ENCODE measurements at places on chromosomes 1 and 21.

- peak; percentile 71 for DNase-seq
Observed at GRCh38 chr21:17768840-17769446, 50.2 kb downstream of the C21orf91 start.

- no peak for DNase-seq
Observed at GRCh38 chr1:228515200-228515834, 28.1 kb downstream of the RNF187 start.

- no peak for DNase-seq
Observed at GRCh38 chr1:84402060-84402459, 3.8 kb downstream of the DNASE2B start.

GRCh38 chr21:32299695-32300094, 1.0 kb downstream of the MRAP start:
- DNase-seq, result no peak

DNA sequence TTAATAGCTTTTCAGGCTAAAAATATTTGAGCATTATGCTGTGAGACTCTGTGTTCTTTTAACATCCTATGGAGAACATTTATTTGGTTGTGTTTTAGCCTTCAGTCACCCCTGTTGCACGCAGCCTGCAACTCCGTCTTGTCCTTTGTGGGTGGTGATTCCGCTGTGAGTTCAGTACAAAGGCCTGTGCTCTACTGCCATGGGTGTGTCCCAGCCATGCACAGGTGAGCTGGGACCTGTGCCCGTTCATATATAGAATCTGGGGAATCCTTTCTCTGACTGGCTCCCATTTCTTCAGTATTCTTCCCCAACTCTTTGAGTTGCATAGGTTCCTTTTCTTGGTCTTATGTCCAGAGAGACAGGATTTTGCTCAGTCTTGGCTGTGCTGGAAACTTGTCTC, 61.4 kb downstream of the ACTL8 start:
- DNase-seq, result no peak

GRCh38 chr1:225816643-225817538, 7.0 kb downstream of the EPHX1 start:
- no peak for DNase-seq

DNA sequence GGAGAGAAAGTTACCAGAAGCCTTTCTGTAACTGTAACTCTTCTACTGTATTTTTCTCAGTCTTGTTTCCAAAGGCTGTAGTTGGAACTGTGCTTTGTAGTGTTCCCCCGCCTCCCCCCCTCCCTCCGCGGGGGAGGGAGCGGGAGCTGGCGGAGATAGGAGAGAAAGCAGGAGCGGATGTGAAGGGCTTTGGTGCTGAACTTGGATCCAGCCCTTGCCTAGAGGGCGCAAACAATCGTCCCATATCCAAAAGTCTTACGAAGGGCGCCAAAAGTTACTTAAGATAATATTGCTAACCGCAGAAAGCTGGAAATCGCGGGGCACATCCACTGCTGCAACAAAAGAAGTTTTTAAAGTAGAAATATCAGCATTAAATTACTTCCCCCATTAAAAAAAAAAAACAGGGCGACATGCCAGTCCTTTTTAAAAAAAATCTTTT, 2.4 kb upstream of the NFIA start:
- no peak for DNase-seq

GRCh38 chr1:237050915-237051314, 8.9 kb downstream of the RYR2 start:
- DNase-seq, result no peak

GRCh38 chr1:235226933-235227332, 65.9 kb upstream of the RBM34 start:
- DNase-seq, result no peak

- no peak for DNase-seq
Observed at GRCh38 chr1:245656189-245656717, 501.5 kb downstream of the KIF26B start.

- peak; percentile 90 for DNase-seq
Observed at GRCh38 chr21:31529406-31529805, 130.1 kb upstream of the SOD1 start.

DNA sequence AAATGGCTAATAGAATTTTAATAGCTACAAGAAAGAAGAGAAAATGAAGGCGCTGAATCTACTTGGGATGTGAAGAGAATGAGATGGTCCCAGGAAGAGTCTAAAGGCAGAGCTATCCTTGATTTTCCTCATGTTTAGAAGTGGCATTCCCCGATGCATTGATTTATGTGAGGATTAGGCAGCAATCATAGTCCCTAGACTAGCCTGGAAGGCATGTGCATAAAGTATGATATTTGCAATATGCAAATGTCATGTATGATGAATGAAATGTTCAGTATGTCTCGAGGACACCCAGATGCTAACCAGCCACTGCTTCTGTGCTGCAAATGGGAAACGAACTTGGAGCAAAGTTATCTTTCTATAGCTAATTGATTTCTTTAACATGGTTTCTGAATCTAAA, 641.5 kb upstream of the PLXNA2 start:
- no peak for DNase-seq

DNA sequence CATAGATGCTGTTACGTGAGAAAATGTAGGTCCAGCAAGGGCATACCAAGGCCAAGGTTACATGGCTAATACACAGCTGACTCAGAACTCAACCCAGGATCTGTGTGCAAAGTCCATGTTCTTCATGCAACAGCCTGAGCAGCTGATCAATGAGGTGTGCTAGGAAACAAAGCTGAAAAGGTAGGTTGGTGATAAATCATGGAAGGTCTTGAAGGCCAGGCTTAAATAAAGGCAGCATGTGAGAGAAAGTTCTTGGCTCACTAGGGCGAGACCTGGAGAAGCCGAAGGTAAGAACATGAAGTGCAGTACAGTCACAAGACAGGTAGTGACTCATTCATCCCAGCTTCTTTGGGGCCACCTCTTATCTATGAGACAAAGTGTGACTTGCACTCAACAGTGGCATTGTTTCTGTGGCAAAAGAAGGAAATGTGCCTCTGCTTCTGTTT, 33.4 kb downstream of the TLR5 start:
- DNase-seq, result no peak

DNA sequence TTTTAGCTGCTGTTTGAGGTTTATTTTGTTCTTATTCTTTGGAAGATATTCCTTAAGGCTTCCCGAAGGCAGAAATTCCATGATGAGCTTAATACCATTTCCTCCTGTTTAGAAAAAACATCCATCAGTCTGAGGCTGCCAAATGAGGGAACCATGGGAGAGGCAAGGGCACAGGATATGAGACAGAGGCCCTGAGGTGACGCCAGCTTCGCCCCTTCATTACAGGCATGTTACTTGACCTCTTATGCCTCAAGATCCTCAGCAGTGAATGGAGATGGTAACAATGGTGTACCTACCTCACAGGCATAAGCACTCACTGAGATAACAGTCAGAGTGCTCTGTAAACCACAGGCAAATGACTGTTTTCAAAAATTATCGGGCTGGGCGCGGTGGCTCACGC, 93.6 kb downstream of the RAVER2 start:
- DNase-seq, result no peak

GRCh38 chr1:198605406-198605805, 33.4 kb upstream of the PTPRC start:
- no peak for DNase-seq
